ENCODE measurements at places on chromosomes 16 and 17.
A peak's percentile ranks its signal among the peaks of the same experiment; 100 is the strongest.

DNA sequence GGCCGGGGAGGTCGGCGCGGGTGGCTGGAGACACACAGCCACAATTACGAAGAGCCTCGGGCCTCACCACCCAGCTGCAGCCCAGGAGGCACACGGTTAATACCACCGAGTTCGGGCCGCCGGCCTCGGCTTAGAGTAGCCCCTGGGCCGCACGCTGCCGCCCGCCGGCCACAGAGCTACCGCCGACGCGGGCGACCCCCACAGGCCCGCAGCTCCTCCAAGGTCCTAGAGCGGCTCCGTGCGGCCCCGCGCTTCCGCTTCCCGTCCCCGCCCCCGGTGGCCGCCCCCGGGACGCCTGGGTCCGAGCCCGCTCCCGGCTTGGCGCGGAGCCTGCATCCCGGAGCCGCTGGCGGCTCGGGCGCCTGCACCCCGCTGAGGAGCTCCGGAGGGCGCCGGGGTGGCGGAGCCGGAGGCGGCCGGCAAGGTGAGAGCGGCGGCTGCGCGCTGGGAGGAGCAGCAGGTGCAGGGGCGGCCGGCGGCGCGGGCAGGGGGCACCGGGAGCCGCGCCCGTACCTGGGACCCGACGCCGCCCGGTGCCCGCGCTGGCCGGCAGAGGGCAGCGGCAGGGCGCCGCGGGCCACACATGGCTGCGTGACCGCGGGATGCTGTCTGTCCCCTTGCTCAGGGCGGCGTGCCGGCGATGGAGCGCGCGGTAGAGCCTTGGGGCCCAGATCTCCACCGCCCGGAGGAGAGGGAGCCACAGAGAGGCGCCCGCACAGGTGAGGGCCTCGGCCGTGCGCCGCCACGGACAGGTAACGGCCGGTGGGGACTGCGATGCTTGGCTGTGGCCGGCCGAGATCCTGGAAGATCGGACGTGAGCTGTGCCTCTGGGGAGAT lies at the start of gene ZNF48:
ZNF48 (plus strand) TSS at position 266 of the 837 bp plus-strand sequence; CDS start at position 641, 375 bp downstream.
- DNase-seq = peak; percentile 85

GRCh38 chr16:13150181-13150885 lies 248.9 kb downstream of the SHISA9 start:
- DNase-seq = no peak

- DNase-seq = peak; percentile 82
Measured at GRCh38 chr16:84738255-84739038, 38.6 kb downstream of the USP10 start.

- peak; percentile 40 for DNase-seq
Measured at GRCh38 chr16:84839956-84840355, 20.2 kb downstream of the CRISPLD2 start.

DNA sequence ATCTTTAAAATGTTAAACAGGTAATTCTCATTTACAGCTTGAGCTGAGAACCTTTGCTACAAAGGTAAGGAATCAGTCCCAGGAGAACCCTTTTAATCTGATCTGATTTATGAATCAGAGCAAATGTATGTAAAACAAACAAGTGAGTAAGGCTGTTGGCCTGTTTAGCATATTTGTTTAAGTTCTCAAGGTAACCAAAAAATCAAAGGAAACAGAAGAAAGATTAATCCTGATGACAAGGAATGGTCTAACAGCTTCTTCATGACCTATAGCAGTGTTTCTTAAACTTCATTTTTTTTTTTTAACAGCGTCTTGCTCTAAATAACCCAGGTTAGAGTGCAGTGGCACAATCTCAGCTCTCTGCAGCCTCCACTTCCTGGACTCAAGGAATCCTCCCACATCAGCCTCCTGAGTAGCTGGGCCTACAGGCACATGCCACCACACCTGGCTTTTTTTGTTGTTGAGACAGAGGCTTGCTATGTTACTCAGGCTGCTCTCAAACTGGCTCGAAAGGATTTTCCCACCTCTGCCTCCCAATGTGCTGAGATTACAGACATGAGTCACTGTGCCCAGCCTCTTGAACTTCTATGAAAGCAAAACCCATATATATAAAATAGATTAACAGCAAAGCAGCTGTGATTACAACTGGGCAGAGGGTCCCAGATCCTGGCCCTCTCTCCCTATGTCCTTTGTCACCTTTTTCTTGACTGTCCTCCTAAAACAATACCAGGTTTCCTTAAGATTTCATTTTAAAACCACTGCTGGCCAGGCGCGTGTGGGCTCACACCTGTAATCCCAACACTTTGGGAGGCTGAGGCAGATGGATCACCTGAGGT lies 5.1 kb upstream of the JPT1 start:
- no peak for DNase-seq

DNA sequence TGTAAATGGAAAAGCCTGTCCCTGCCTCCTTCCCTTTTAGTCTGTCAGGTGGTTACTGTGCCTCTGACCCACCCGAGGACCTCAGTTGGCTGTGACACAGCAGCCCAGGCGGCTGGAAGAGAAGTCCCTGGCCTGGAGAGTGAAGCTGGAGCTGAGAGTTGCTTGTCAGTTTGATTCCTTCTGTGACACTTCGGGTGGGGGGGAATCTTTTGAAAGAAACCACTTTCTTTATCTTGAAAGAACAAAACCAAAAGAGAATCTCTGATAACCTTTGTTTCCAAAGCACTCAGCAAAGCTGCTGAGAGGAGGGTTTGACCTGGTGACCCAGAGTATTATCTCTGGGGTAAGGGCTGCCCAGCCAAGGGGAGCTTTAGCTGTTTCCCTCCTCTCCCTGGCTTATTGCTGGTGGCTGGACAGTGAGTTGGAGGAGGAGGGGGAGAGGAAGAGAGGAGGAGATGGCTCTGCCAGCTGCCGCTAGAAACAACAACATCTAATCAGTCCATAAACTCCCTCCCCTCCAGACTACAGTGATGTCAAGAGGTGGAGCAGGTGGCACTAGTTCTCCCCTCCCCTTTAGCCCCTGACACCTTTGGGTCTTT lies 34.0 kb downstream of the YPEL2 start:
- DNase-seq = no peak

DNA sequence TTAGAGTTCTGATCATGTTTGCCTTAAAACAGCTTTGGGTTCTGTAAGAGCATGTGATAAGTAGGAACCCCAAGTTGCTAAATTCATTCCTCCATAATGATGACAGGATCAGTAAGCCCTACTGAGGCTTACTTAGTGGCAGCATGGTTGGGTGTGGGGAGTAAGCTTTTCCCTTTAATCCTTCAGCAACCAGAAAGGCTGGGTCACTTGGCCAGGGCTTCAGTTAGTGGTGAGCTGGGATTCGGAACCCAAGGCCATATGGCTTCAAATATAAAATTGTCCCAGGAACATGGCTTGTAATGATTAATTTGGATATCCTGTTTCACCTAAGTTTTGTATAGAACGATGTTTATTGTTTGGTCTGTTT lies 850 bp downstream of the GINS3 start:
- no peak for DNase-seq

- DNase-seq = peak; percentile 60
Measured at GRCh38 chr16:66605177-66605978, 874 bp downstream of the CMTM3 start.

- DNase-seq = no peak
Measured at GRCh38 chr17:76276461-76277299, 11.5 kb downstream of the UBALD2 start.

GRCh38 chr17:19723964-19724363 lies 7.6 kb upstream of the SLC47A2 start:
- DNase-seq = no peak

- DNase-seq = no peak
Measured at GRCh38 chr17:57294629-57295501, 38.5 kb downstream of the MSI2 start.

GRCh38 chr16:24853830-24854229 lies 8.1 kb downstream of the SLC5A11 start:
- DNase-seq = no peak

- DNase-seq = no peak
Measured at GRCh38 chr17:40014375-40014980, 762 bp upstream of the CSF3 start.

DNA sequence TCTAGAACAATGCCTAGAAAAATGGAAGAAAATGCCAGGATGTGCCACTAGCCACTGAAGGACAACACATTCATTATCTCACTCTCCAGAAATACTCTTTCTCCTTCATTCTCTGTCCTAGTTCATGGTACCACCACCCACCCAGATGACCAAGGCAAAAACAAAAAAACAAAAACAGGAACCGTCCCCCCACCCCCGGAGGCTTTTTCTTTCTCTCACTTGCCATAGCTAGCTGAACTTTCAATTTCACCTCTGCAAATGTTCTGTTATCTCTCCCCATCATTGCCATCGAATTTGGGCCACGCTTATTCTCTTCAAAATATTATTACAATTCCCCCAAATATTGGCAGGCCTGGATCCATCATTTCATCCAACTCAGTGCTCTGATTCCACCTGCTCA lies 49.0 kb downstream of the SOX9 start:
- no peak for DNase-seq

GRCh38 chr16:30369091-30369937 lies 980 bp downstream of the TBC1D10B start:
- DNase-seq = no peak

GRCh38 chr17:2433696-2434095 lies 32.8 kb upstream of the MNT start:
- no peak for DNase-seq

- no peak for DNase-seq
Measured at GRCh38 chr16:56330476-56330875, 94.9 kb downstream of the AMFR start.

- no peak for DNase-seq
Measured at GRCh38 chr17:61815863-61816503, 47.3 kb downstream of the BRIP1 start.

DNA sequence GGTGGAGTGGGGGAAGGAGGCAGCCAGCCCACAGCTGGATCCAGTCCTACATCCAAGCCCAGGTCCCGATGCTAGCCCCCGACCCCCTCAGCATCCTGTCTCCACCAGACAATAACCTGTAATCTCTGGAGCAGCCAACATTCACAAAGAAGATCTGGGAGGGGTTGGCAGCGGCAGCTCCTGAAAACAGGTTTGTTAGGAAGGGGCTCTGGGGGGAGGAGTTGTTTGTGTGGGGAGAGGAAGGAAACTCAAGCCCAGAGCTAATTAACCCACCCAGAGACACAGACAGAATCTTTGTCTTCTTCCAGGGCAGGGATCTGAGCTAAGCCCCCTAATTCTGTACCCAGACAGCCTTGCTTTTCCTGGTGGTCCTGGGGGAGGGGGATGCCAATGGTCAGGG lies 4.6 kb upstream of the C17orf113 start:
- DNase-seq = no peak

- no peak for DNase-seq
Measured at GRCh38 chr16:89442588-89442987, 47.8 kb downstream of the ANKRD11 start.

DNA sequence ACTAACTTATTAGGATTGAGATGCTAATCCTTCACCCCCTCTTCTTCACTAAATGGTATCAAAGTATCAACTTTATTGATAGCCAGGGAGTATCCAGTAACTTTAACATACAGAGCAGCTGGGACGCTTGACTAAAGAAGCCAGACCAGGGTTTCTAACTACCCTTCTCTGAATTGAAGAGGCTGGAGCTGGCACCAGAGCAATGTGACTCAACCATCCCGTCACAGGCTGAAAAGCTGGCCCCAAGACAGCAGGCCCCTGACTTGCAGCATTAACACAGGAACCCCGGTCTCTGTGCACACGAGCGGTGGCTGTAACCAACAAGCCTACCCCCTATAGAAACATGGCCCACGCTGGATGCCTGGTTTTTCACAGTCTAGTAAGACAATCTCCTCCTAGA lies 59.8 kb downstream of the ANKFN1 start:
- DNase-seq = no peak

GRCh38 chr16:2149630-2150417 lies 1.4 kb downstream of the RAB26 start:
- peak; percentile 40 for DNase-seq

DNA sequence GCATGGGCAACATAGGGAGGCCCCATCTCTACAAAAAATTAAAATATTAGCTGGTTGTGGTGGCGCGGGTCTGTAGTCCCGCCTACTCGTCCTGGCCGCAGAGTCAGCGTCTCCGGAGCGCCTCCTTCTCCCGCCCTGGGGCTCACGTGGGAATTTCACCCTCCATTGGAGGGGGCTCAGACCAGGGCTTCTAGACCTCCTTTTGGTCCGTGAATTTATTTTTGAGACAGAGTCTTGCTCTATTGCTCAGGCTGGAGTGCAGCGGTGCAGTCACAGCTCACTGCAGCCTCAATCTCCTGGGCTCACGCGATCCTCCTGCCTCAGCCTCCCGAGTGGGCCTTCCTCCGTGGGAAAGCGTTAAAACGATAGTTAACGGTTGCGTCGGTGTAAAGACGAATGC lies 394 bp upstream of the NME4 start:
- DNase-seq = peak; percentile 59

DNA sequence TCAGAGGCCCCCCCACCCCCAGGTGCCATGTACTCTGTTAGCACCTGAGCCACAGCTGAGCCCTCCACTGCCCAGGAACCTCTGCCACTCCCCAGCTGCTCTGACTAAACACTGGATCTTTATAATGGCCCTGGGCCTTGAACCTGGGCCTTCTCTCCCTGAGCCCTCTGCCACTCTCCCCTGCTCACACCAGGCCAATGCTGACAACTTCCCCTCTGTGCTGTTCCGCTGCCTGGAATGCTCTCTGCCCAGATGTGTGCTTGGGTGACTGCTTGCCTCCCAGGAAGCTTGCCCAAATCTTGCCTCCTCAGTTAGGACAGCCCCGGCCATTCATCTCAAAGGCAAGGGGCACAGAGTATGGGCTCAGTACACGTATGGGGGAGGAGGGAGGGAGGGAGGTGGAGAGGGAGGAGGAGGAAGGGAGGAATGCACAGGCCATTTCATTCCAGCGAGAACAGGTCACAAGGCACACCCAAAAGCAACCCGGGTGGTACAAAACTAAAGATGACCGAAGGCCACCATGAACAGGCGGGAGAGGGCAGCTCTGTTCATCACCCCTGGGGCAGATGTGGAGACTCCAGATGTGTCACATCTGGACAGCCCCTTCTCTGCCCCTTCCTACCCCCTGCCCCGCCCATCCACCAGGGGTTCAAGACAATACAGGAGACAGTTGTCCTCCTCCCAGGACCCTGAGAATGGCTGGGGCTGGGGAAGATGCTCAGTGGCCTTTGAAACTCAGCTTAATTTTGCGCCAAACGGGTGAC lies 15.3 kb upstream of the TNFRSF13B start:
- DNase-seq = no peak

- no peak for DNase-seq
Measured at GRCh38 chr17:65092262-65092661, 35.7 kb upstream of the GNA13 start.

GRCh38 chr17:4086041-4086483 lies 56.8 kb downstream of the ZZEF1 start:
- DNase-seq = no peak

Measured in WTC11 (cell line).